ENCODE measurements at places on chromosomes 5 and 9.

- DNase-seq, result no peak
Observed at GRCh38 chr9:101427957-101428655, 7.5 kb downstream of the ALDOB start.

- no peak for DNase-seq
Observed at GRCh38 chr9:120435091-120435490, 144.9 kb downstream of the CDK5RAP2 start.

- no peak for DNase-seq
Observed at GRCh38 chr5:55557123-55557522, 22.4 kb upstream of the PLPP1 start.

- DNase-seq, result no peak
Observed at GRCh38 chr5:119009131-119009530, 20.8 kb upstream of the DTWD2 start.

DNA sequence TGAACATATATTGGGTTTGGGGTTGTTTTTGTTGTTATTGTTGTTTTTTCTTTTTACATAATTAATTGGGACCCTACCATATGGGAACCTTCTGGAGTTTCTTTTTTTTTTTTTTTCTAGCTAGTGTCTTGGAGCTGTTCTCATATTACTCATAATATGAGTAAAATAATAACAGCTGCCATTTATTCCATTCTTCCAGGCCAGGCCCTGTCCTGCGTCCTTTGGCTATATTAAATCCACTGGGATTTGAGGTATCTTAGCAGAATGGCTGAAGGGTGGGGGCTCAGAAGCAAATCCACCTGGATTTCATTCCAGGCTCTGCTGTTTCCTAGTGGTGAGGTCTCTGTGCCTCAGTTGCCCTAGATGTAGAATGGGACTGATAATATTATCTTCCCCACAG is 47.2 kb upstream of the RPL26L1 start:
- DNase-seq, result no peak

DNA sequence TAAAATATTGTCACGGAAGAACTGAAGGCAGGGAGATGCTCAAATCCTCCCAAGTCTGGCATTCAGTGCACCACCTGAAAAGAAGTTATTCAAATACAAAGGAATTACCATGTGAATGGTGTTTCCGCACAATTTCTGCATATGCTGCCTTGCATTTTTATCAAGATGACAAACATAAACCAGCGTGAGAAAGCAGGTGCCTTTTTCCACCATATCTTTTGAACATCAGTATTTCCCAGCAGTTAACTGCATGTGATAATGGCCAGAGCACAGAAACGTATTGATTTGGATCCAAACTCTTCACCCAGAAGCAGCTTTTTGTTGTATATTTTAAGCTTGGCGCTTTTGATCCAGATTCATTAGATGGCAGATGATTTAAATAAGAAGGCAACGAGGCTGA is 808.0 kb downstream of the TLE1 start:
- no peak for DNase-seq

- no peak for DNase-seq
Observed at GRCh38 chr5:10324518-10325370, 17.0 kb upstream of the CMBL start.
